ENCODE measurements at places on chromosomes 5 and 9. TPM values are rescaled to one million over a fixed set of nuclear protein-coding genes. Genes with fewer than 3 reads are reported as not detected.

PCDHA10 gene
- 1.4 TPM for total RNA-seq

IFNB1 gene
- not detected for total RNA-seq

RNF38 gene
- total RNA-seq: 7.3 TPM

GLDC gene
- 4.2 TPM for total RNA-seq

Data from smooth muscle cell of the coronary artery (primary cell).